ENCODE measurements at places on chromosomes 3 and 15. TPM values are rescaled to one million over a fixed set of nuclear protein-coding genes. Genes with fewer than 3 reads are reported as not detected.

DNA sequence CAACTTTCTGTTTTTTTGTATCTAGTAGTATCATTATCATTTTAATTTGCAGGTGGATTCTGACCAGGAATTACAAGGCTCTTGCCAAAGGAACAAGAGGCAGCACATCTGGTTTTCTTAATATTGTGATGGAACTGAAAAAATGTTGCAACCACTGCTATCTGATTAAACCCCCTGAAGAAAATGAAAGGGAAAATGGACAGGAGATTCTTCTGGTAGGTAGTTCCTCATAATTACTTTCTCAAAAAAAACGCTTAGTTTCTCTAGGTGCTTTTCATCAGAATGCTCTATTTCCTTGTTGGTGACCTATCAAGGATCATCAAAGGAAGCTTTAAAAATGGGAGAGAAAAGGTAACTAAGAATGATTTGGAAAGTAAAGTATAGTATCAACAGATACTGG lies 71.6 kb downstream of the CHD2 start:
- no peak for DNase-seq

GRCh38 chr15:88894819-88895767 lies at the start of gene HAPLN3:
Gene HAPLN3, minus strand, starts transcription at chr15:88895544. Its CDS starts 8,246 bp downstream, at chr15:88887298.
- peak; percentile 46 for DNase-seq

The TFDP2 gene
- total RNA-seq, result 48.5 TPM

DNA sequence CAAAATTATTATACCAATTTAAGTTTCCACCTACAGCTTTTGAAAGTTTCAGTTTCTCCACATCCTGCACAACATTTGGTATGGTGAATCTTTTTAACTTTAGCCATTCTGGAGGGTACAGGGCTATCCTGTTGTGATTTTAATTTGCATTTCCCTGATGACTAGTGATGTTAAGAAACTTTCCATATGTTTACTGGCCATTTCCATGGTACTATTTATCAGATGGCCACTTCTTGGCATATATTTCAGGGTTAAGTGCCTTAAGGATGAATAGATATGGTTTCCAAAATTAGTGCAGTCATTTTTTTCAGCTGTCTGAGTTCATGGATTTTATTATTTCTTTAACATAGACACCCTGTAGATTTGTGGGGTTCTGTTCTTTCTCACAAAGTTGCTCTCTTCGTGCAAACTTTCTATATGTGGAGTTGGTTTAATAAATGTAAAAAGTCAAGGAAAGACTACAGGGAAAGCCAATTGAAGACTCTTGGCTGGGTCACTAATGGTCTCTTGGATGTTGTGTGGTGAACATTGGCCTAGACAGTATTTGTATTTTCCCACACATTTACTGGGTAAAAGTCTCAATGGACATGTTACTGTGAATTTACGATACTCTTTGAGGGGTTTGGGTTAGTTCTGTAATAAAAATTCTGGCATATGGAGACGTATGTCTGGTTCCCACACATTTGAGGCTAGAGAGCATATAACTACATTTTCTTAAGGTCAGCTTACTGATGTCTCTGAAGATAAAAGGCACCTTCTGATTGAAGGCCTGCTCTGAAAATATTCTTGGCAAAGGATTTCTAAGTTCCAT lies 147.5 kb upstream of the PDZRN3 start:
- DNase-seq, result no peak

The DPPA2 gene
- total RNA-seq, result not detected

DNA sequence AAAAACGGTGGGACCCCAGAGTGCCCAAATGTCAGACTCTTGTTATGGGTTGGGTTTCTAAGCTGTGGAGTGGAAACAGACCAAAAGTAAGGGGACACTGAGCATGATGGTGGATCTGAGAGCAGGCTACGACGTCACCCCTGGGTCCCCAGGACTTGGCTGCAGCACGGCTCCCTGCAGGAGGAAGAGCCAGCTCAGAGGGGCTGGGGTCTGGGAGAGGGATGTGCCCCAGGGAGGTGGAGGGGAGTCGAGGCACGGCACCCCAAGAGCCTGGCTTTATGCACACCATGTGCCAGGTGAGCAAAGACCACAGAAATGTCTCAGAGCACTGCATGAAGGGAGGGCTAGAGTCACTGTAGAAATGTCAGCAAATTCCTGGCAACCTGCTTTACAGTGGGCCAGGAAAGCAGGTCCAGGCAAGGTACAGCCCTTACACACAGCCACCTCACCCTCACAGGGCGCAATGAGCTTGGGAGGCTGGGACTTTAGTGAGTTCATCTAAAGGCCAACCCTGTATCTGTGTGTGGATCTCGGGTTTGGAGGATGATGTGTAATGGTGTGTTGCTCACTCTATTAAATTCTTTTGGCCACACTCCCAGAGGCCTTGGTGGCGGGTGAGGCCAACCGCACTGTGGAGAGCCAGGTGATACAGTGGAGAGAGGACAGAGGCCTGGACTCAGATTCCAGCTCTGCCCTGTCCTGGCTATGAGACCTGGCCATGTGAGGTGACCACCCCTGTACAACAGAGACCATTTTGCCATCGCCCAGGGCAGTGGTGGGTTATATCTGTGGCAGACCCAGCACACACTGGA lies 14.1 kb downstream of the CTSH start:
- peak; percentile 100 for DNase-seq

GRCh38 chr3:107740992-107741896 lies 218.5 kb downstream of the BBX start:
- DNase-seq, result peak; percentile 11

GRCh38 chr15:81113861-81114291 lies 20.2 kb upstream of the CFAP161 start:
- peak; percentile 44 for DNase-seq

The TEX55 gene
- not detected for total RNA-seq

All from mammary epithelial cell (primary cell).